CD4-positive, alpha-beta memory T cell (primary cell): ENCODE measurements at places on chromosomes 6 and 20. TPM values are rescaled to one million over a fixed set of nuclear protein-coding genes. Genes with fewer than 3 reads are reported as not detected.

The TUBB2B gene
- polyA plus RNA-seq = 0.32 TPM

The ALDH8A1 gene
- not detected for polyA plus RNA-seq

DNA sequence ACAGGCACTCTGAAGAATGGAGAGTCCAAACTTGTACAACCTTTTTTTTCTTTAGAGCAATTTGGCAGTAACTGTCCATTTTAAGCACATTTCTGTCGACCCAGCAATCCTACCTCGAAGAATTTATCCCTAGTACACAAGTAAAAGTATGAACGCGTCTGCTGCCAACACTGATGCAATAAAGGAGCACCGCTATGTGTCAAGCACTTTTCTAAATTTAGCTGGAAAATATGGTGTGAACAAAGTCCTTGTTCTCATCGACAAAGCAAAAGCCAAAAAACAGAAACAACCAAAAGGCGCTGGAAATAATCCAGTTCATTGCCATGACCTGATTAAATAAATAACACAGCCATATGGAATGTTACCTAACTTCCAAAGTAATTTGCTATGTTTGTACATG lies 1.1 kb downstream of the DPM1 start:
- no peak for DNase-seq

GRCh38 chr6:137399881-137400443 lies 94.2 kb downstream of the OLIG3 start:
- DNase-seq = no peak

DNA sequence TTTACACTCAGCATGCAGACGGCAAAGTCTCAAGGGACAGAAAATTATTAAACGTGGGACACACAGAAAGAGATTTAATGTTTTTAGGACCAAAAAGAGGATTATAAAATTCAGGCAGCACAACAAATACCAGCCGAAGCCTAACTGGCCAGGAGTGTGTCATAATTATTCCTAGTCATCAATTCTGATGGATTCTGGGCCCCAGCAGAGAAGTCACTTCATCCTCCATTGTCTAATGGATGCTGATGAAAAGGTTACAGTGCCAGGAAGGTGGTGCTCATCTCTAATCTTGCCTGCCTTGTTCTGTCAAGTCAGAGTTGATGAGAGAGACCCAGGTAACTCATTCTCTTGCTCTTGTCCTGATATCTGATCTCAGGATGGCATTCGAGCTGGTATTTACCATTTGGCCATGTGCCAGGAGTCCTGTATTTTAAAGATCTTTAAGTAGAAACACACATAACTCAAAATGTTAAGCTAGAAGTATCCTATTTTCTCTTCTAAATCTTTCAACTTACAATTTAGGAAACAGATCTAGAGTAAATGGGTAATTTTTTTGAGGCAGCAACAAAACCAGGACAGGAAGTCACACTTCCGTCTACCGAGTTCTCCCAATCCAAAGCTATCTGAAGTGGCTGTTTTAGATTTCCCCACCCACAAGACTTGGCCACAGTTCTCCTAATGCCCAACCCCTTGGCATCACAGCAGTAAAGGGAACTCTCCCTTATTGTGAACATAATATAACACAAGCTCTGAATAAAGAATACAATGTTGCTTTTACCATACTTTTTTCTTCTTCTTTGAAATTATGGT lies 50.0 kb downstream of the ADAT2 start:
- DNase-seq = peak; percentile 25

- DNase-seq = no peak
Measured at GRCh38 chr20:39835130-39835842, 853.8 kb downstream of the MAFB start.

The E2F1 gene
- 0.46 TPM for polyA plus RNA-seq

The KIF3B gene
- polyA plus RNA-seq = 1.6 TPM

- peak; percentile 43 for DNase-seq
Measured at GRCh38 chr6:5813625-5814027, 193.1 kb downstream of the NRN1 start.

DNA sequence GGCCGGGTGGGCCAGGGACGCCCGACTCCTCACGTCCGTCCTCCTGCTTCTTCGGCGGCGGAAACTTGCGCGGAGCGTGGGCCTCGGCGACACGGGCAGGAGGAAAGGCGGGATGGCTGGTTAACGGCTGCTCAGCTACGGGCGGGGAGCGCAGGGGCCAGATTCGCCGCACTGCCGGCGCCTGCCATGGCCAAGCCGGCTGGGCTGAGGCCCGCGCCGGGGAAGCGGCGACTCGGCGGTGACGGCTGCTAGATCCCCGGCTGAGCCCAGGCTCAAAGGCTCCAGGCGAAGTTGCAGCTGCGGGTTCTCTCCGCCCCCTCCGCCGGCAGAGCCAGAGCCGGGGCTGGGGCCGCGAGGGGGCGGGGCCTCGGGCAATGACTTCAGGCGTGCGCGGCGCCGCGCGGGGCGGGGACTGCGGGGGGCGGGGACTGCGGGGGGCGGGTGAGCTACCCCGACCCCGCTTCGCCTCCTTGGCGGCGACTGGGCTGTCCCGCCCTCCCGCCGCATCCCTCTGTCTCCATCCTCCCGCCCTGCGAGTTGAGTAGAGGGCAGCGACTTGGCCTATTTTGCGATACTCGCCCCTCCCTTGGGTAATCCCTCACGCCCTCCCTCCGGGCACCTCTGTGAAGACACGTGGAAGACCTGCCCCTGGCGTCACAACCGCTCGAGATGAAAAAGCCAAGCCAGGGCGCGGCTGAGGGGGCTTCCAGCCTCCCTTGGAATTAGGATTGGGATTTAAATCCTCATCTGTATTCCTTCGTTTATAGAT lies at the start of gene CEP85L:
TSS of gene CEP85L (minus strand) at position 310 of the 769 bp plus-strand sequence. CDS start 322 bp downstream, outside the sequence.
- DNase-seq = peak; percentile 92

- no peak for DNase-seq
Measured at GRCh38 chr6:45036103-45036502, 292.0 kb upstream of the RUNX2 start.

DNA sequence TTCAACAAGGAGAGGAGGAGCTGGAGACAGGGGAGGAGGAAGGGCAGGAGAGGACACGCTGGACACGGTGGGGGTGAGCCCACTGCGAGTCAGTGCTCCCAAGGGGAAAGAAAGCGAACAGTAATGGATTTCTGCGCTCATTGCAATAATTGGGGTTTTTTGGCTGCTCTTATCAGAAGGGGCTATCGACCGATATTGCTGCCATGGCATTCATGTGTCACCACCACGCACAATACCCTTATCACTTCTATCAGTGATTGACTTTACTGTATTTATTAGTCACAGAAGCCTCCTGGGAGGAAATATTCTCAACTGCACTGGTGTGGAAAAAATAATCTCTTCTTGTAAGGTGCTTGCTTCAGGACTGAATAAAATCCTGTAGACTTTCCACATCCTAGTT lies 55.8 kb downstream of the CEP43 start:
- peak; percentile 11 for DNase-seq

DNA sequence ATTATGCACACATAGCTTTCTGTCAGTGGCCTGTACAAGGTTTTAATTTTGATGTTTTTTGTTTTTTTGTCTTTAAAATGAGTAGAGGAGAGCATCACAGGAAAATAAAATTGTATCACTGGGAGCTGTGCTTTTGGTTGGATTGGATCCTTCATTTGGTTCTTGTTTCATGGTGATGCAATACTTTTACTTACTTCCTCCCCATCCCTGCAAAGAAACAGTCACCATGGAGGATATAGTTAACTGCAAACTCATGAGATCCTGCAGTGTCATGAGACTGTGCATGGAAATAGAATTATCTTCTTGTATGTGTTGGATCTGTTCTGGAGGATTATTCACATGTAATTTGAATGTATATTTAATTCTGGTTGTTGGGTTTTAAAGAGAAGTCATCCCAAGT lies 122.3 kb downstream of the JARID2 start:
- no peak for DNase-seq

- DNase-seq = no peak
Measured at GRCh38 chr20:53723621-53724020, 130.0 kb upstream of the ZNF217 start.

DNA sequence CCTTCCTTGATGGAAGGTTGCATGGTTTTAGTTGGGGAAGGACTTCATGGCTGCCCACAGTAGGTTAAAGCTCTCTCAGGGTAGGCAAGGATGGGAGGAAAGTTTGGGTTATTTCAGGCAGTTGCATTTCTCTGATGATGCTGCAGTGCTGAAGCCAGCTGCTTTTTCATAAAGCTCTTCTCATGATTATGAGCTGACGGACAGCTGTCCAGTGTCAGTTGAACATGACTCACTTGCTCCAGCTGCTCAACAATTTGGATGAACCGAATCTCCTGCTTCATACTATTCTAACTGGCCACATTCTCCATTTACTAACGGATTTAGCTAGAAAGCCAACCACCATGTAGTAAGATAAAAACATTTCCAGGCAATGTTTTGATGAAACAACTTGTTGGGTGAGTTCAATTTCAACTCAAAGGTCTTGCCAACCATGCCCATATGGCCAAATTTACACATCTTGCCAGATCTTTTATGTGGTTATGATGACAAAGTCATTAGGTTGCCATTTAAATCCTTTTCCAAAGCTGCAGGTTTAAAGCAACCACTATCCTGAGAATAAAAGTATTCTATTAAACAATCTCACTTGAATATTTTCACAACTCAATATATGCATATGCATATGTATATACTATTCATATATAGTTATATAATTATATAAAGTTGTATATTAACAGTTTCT lies 125.9 kb downstream of the HS3ST5 start:
- no peak for DNase-seq

DNA sequence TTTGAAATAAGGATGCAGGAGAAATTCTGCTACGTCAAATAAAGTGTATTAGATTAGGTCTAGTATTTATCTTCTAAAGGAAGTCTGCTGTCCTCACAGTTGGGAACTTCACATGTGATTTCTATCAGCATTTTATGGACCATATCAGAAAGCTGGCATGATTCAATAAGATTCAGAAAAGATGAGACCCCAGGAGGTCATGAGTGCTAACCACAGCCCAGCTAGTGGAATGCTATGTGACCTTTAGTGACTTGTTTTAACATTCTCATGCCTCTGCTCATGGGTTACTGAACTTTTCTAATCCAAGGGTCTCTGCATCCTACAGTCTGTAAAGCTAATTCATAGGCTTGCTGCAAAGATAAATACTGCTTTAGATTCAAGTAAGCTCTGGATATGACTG lies 150.1 kb downstream of the GMPR start:
- DNase-seq = no peak

GRCh38 chr20:15799871-15800270 lies 773.4 kb downstream of the KIF16B start:
- DNase-seq = no peak

The ARG1 gene
- not detected for polyA plus RNA-seq
